ENCODE measurements at places on chromosomes 4 and X.

DNA sequence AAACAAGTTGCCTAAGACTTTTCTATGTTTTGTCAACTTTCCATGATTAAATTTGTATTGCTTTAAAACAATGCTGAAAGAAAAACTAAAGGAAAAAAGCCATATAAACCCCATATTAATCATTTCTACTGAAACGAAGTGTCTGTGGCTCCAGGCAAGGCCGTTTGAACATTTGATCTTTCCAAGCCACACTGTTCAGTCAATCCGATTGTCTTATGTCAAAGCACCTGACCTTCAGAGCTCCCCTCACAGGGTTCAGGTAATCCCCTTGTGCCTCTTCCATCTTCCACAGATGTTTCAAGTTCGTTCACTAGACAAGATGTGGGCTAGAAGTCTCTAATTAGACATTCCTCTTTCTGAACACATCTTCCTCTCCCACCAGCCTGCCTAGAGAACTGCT lies 177.1 kb upstream of the NUDT10 start:
- no peak for DNase-seq

- no peak for DNase-seq
These were observed 6.8 kb upstream of the KIAA0232 start for GRCh38 chr4:6775746-6776145.

DNA sequence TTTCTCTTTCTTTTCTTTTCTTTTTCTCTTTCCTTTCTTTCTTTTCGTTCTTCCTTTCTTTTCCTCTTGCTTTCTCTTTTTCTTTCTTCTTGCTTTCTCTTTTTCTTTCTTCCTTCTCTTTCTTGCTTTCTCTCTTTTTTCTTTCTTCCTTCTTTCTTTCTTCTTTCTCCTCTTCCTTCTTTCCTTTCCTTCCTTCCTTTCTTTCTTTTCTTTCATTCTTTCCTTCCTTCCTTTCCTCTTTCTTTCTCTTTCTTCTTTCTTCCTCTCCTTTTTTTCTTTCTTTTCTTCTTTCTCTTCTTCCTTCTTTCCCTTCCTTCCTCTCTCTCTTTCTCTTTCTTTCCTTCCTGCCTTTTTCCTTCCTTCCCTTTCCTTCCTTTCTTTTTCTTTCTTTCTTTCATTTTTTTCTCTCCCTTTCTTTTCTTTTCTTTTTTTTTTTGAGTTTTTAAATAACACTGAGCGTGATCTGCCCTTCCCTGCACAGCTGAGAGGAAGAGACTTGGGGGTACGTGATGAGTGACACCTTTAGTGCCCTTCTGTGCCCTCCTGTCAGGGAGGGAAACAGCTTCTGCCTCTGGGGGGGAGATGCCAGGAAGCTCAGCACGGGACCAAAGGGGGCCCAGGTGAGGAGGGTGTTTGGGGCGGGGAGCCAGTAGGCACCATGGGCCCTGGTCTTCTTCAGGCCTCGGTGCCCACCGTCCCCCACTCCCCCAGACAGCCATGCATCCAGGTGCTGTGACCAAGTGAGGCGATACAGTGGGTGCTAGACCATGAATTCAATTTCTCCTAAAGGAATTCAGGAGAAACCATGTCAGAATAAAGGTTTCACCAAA lies 36.6 kb upstream of the CDKN2AIP start:
- no peak for DNase-seq

GRCh38 chrX:123728016-123728415 lies 4.8 kb downstream of the THOC2 start:
- DNase-seq, result no peak

GRCh38 chr4:830601-831482 lies 4.9 kb upstream of the CPLX1 start:
- no peak for DNase-seq

DNA sequence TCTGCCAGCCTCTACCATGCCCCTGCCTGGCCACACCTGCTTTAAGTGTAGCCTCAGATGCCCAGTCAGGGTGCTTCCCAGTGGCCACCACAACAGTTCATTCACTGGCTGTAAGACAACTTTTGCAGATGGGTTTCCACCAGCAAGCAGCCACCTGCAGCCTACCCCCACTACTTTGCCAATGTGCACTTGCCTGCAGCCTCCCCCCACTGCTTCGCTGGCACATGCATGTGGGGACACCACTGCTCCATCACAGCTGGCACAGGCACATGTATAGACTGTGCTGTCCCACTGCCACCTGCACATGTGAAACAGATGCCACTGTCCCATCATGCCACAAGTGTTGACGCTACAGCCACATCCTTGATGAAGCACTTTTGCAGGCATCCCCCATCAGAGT lies 723.9 kb downstream of the SH3BGRL start:
- DNase-seq, result no peak

DNA sequence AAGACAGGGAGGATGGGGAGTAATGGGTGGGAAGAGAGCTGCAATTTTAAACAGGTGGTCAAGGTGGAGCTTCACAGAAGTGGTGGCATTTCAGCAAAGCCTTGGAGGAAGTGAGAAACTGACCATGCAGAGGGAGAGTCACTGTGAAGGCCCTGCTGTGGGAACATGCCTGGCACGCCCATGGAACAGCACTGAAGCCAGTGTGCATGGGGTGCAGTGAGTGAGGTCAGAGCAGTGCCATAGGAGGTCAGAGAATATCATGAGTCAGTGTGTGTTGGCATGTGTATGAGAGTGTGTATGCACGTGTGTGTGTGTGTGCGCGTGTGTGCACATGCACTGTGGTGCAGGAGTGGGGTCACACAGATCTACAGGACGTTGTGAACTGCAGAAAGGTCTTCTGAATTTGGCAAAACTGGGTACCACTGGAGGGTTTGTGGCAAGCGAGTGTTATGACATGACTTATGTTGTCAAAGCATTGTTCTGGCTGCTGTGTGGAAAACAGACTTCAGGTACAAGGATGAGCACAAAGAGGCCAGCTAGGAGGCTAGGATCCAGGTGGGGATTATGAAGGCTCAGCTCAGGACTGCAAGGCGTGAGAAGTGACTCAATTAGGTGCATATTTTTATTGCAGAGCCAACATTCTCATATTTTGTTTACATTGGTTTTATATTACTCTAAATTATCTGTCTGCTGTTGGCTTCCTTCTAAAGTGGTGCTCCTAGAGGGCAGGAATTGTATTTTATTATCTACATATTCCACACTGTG lies 34.0 kb downstream of the ZNF827 start:
- no peak for DNase-seq

DNA sequence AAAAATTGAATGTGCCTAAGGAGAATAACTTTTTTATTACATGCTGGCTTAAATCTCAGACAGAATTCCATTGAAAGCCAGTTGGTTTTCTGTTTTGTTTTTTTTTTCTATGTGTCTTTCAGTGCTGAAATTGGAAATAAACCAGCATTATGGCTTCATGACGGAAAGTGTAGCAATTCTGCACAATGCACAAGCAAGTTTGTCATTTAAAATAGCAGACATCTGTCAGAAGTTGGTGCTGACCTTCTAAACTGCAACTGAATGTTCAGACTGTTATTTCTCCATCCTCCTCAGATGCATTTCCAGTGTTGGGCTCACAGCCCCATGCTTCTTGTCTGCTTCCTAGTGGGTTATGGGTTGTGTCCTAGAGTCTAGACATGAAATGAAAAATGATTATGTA lies 107.2 kb upstream of the LIMCH1 start:
- DNase-seq, result no peak

- no peak for DNase-seq
These were observed 164.3 kb downstream of the RAPGEF2 start for GRCh38 chr4:159266981-159267868.

DNA sequence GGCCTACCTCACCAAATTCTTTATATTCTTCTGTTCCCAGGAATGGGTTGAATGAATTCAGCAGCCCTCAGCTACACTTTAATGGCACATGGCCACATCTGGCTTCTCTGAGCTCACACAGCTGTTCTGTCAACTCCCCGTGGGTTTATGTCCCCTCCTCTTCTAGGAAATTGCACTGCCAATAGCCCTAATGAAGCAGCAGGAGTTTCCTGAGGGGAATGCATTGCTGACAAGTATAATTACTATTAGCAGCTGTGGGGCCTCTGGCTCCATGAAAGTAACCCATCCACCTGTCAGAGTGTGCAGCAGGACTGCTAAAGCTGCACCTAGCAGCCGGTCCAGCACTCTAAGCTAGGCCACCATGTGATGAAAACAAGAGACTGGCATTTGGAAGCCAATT lies 50.3 kb downstream of the FTHL17 start:
- no peak for DNase-seq

DNA sequence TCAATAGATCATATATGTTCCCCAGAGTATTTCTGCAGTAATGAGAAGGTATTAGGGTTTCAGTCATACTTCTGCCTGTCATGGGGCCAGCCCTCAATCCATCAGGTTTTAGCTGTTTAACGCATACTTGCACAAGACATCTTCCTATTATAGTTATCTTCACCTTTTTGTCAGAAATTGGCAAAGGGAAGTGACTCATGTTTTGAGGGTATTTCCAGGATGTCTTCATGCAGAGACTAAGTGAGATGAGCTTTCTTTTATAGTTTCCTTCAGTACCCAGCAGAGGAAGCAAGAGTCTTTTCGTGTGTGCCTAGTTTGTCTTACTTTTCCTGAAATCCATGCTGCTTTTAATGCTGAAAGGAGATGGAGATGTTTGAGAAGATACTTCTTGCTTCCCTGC lies 9.5 kb downstream of the CSTF2 start:
- DNase-seq, result peak; percentile 5

DNA sequence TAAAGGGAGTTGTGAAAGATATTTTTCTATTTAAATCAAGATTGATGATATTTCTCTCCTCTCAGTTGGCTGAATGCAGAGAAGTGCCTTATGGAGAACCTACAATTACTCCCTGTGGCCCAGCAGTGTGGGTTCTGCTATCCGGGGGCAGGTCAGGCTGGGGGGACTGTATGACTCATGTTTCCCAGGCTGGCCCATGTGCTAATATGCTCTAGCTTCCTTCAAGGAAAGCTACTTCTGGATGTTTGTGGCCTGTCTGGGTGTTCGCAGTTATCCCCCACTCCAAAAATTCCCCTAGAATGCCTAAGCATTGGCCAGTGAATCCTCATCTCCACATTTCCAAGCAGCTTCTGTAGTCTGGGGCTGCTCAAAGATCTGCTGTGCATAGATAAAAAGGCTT lies 58.9 kb upstream of the SPP1 start:
- DNase-seq, result no peak

DNA sequence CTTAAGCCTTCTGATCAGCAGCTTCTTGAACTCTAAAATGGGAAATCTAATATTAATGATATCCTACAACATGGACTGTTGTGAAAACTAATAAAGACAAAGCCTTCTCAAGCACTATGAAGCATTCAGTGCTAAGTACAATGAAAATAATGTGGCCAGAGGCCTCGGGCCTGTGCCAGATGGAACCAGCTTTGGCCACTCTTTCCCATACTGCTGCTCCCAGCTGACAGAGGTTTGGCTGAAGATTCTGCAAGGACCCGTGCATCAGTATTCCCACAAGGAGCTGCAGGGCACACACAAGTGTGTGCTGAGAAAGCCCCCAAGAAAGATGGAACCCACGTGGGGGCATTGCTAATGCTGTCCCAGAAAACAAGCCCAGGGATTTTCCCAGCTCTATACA lies 60.5 kb upstream of the RPL34 start:
- no peak for DNase-seq

DNA sequence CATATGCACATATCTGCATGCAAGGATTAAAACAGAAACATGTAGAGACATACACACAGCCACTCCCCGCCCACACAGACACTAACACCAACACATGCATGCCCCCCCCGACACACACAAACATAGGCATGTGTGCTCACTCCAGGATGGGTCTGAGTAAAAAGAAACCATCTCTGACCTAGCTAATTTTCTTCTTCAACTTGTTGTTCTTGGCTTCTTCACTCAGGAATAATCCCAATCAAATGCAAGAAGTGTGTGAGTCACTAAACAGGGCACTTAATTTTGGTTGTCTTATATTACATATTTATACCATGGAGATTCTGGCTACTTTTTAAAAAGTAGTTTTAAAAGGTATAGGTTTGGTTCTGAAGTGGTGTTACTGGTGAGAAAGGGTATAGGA lies 28.3 kb downstream of the ENOX2 start:
- no peak for DNase-seq

DNA sequence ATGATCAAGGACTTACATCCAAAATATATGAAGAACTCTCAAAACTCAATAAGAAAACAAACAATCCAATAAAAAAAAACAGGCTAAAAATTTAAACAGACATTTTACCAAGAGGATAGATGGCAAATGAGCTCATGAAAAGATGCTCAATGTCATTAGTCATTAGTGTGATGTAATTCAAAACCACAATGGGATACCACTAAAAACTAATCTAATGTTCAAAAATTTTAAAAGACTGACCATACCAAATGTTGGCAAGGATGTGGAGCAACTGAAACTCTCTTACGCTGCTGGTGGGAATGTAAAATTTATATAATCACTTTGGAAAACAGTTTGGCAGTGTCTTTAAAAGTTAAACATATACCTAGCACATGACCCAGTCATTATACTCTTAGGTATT lies 43.7 kb downstream of the RPS6KA6 start:
- DNase-seq, result no peak

DNA sequence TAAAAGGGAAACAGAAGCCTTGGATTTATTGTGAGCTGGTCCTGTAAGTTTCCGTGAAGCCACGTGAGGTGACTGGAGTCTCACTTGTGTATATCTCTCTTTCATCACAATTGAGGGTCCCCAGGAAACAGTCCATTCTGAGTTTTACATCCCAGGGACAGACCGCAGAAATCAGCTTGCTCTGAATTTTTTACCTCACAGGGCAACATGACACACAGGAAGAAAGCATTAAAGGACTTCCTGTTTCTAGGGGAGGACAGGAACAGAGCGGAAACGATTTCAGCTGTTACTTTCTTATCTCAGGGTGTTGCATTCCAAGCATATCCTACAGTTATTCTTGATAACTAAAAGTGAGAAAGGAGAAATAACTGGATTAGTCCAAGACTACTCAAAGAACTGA lies 553.5 kb downstream of the TRAM1L1 start:
- DNase-seq, result no peak

- DNase-seq, result no peak
These were observed 62.3 kb downstream of the GPC3 start for GRCh38 chrX:133923113-133923512.

- no peak for DNase-seq
These were observed 593.8 kb downstream of the SPRY1 start for GRCh38 chr4:123990310-123990870.

- DNase-seq, result no peak
These were observed 31.5 kb downstream of the BLOC1S4 start for GRCh38 chr4:6747294-6748051.

GRCh38 chrX:110743679-110744340 lies 51.8 kb downstream of the CHRDL1 start:
- no peak for DNase-seq

GRCh38 chrX:149152941-149153340 lies 352.2 kb downstream of the IDS start:
- DNase-seq, result no peak

All from activated naive CD4-positive, alpha-beta T cell treated with anti-CD3 and anti-CD28 coated beads, Interleukin-2, amount 50 U/mL, for 72 hours (primary cell).